ENCODE measurements at places on chromosomes 16 and 17.

DNA sequence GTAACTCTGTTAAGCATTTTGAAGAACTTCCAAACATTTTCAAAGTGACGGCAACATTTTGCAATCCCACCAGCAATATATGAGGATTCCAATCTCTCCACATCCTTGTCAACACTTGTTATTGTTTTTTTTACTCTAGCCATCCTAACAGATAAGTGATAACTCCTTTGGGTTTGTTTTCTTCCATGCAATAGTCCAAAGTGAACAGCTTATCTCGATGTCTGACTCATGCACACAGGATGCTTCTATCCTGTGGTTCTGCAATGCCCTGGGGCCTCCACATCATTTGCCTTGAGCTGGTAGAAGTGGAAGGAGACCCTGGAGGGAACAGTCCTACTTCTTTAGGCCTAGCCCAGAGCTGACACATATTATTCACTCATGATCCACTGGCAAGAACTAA is 13.0 kb downstream of the TLE7 start:
- no peak for DNase-seq

- peak; percentile 75 for DNase-seq
These were observed 32.8 kb upstream of the NUDT16L1 start for GRCh38 chr16:4660454-4661007.

DNA sequence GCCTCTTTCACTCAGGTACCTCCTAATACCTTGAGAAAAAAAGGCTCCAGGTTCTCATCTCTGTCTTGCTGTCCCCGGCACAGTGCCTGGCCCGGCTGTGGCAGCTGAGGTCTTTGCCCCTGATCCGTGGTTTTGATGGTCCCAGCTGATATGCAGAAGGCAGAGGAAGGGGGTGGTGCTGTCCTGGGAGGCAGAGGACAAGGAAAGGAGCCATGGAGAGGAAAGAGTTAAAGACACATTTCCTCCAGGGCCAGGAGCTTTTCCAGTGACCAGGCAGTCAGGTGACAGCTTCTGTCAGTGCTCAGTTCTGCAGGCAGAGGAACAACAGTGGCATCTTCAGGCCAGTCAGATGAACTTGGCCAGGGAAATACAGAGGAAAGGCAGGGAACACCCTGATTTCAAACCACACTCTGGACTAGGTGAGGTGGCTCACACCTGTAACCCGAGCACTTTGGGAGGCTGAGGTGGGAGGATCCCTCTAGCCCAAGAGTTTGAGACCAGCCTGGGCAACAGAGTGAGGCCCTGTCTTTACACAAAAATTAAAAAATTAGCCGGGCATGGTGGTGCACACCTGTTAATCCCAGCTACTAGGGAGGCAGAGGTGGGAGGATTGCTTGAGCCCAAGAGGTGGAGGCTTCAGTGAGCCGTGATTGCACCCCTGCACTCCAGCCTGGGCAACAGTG is 3.3 kb upstream of the COG1 start:
- DNase-seq, result no peak

GRCh38 chr16:18050777-18051176 is 285.8 kb downstream of the NPIPA8 start:
- no peak for DNase-seq

GRCh38 chr16:4800290-4801041 is 2.0 kb downstream of the ROGDI start:
- no peak for DNase-seq

DNA sequence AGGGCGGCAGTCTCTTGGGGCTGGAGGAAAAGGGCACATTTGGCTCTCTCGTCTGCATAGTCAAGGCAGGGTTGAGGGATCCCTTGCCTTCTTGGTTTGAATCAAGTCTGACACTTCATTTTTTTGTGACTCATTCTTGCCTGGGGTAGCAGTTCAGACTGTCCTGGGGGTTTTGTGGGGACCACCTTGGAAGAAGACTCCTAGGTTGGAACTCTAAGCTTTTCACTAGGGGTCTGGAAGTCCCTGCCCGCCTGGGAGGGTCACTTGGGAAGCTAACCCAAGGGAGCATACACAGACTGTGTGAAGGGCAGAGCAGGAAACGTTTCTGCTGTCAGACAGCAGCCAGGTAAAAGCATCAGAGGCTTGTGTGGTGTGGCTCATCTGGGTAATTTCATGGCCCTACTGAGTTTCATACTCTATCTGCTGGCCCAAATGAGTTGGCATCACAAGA is 11.3 kb downstream of the YPEL2 start:
- no peak for DNase-seq

- DNase-seq, result no peak
These were observed 13.9 kb downstream of the CDH5 start for GRCh38 chr16:66380421-66380820.

- DNase-seq, result no peak
These were observed 53.1 kb upstream of the ENPP7 start for GRCh38 chr17:79677646-79678045.

- no peak for DNase-seq
These were observed 16.7 kb downstream of the C17orf67 start for GRCh38 chr17:56817066-56817465.

GRCh38 chr17:1174263-1174880 is 5.4 kb downstream of the ABR start:
- no peak for DNase-seq

GRCh38 chr17:33924104-33924503 is 331.0 kb upstream of the CCL2 start:
- no peak for DNase-seq

DNA sequence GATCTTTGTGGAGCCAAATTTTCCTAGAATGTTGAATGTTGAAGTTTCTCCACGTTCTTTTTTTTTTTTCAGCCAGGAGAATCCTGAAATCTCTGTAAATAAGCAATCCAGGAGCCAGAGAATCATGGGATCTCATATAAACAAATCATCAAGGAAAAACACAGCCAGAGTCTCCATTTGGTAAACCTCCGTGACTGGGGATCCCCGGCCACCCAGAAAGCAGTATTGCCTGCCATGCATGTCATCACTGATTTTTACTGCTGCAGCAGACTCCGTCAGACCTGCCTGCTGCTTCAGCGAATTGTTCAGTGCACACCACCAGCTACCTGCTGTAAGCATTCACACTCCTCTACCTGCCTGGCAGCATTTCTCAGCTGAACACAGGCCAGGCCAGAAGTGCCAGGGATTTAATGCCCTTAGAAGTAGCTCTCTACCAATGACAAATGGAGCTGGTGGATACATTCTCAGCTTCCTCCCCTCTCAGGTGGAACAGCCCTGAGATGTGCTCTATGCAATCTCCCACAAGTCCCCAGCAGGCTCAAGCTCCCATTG is 158.6 kb downstream of the CYLD start:
- no peak for DNase-seq

GRCh38 chr16:66133643-66134338 is 232.7 kb upstream of the CDH5 start:
- DNase-seq, result no peak

DNA sequence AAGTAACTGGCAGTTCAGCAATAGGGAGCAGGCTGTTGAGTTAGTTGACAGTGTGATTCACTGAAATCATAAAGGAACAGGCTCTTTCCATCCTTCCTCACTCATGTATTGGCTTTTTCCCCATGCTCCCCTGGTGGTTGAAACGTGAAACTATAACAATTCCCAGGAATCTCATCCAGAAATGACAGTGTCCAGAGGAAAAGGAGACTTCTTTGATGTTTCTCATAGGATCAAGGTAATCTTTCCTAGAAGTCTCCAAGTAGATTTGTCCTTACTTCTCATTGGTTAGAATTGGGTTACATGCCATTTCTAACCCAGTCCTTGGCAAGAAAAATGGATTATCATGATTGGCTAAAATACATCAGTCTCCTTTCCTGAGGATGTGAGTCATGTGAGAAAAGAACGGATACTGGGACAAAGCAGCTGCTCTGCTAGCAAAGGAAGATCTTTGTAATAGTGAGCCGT is 14.4 kb downstream of the TTC19 start:
- no peak for DNase-seq

DNA sequence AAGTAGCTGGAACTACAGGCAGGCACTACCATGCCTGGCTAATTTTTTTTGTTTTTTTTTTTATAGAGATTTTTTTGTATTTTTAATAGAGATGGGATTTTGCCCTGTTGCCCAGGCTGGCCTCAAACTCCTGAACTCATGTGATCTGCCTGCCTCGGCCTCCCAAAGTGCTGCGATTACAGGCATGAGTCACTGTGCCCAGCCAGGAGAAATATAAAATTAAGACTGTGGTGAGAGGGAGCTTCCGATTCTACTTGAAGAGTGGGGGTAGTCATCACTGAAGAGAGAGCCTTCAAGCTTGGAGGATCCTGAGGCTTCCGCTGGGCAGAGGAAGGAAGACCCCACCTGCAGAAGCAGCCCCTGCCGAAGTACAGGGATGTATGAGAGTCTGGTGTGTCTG is 34.4 kb upstream of the RGS9 start:
- no peak for DNase-seq

DNA sequence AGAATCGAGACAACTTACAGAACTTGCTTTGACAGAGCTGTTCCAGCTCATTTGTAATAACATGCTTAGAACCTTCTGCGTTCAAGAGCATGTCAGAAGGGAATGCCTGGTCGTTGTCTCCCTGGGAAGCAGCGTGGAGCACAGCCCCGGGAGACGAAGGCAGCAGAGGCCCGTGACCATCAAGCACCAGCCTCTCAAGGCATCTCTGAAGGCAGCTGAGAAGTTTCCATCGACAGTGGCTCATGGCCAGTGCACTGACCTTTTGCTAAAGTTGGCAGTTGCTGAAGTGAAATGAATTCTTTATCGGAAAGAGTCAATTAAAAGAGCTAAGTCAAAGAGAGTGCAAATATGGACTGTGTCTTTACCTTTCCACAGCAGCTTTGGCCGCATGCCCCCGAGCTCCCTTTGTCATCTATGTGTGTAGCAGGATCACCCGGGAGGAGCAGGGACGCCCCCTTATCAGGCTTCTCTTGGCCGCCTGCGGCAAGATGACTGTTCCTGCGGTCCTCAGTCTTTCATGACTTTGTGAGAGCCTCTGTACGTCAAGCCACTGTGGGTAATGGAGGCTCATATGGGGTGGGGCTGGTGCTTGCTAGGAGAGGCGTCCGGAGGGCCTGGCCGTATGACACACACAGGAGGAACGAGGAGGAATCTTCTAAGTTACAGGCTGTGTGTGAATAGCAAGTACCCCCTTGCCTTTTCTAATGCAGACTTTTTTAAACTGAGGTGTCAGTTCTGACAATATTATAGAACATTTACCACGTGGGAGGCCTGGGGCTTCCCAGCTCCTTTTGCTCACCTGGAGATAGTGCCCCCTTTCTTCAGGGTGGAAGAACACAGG is 54.2 kb downstream of the LDHD start:
- DNase-seq, result no peak

- peak; percentile 74 for DNase-seq
These were observed 44.6 kb upstream of the LCMT1 start for GRCh38 chr16:25066747-25067631.

GRCh38 chr16:53865494-53865863 is 161.5 kb downstream of the FTO start:
- no peak for DNase-seq

DNA sequence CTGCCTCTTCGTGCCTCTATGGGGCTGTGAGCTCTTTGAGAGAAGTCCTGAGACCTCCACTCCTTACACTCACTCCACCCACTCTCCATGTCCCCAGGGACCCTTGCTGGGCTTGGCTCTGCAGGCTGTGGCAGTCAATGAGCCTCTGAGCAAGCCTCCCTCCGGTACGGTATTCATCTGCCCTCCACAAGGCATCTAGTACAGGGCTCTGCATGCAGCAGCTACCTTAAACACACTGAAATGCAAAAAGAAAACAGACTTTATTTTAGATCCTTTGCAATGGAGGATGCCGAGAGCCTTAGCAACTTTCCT is 38.9 kb upstream of the SMPD3 start:
- no peak for DNase-seq

DNA sequence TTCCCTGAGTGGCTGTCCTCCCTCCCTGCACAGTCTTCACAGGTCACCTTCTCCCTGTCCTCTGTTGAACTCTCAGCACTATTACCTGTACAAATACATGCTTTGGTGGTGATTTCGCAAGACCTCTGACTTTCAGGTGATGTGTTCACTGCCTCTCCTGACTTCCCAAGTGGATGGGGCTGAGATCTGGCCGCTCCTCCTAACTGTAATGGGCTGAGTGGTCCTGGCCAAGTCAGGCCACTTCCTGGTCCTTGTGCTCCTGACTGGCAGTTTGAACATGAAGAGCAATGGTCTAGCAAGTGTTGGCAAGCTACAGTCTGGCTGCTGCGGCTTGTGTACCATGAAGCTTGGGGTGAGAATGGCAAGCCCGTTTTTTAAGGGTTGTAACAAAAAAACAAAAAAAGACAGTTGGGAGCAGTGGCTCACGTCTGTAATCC is 11.7 kb upstream of the TMED6 start:
- no peak for DNase-seq

DNA sequence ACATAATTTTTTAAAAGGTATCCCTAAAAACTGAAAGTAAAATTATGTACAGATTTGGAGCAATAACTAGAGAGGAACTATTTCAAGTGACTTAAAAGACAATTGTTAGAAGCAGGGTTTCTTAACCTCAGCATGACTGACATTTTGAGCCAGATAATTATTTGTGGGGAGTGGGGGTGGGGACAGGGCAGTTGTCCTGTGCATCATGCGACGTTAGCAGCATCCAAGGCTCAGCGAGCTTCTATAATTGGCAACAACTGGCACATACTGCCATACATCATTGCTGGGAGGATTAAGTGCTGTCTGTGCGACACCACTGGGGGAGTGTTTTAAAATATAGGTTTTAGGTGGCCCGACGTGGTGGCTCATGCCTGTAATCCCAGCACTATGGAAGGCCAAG is 27.1 kb downstream of the GABARAPL2 start:
- DNase-seq, result no peak

DNA sequence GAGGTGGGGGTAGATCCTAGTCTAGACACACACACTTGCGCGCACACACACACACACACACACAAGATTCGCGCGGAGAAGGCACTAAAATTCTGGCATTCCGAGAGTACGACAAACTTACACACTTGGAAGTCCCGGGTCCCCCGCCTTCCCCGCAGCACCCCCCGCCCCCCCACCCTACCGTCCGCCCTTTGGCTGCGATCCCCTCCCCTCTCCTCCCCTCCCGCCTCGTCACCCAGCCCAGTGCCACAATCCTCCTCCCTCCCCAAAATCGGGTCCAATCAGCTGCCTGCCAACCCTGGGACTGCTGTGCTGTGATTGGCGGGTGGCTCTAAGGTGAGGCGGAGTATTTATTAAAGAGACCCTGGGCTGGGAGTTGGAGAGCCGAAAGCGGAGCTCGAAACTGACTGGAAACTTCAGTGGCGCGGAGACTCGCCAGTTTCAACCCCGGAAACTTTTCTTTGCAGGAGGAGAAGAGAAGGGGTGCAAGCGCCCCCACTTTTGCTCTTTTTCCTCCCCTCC is at the start of gene SOX9:
TSS of gene SOX9 (plus strand) at position 379 of the 522 bp plus-strand sequence. CDS start 372 bp downstream, outside the sequence.
- DNase-seq, result no peak

GRCh38 chr16:9966569-9967157 is 215.6 kb downstream of the GRIN2A start:
- no peak for DNase-seq

DNA sequence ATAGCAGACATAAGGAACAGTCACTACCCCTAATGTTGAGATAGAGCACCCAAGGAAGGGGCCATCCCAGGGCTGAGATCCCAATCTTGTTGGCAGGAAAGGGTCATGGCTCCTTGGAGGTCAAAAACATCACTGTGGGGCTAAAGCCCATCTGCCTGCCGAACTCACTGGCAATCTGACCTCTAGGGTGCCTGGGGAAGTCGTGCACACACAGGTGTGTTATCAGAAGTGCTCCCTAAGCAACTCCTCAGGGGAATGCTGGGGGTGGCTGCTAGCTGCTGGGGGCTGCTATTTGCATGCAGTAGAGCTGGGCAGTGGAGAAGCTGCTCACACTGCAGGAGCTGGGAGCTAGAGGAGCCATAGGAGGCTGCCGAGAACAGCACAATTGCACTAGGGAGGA is 47.5 kb upstream of the PHOSPHO1 start:
- DNase-seq, result no peak

- no peak for DNase-seq
These were observed 55.2 kb downstream of the EPN2 start for GRCh38 chr17:19292377-19292711.

All from stimulated activated CD8-positive, alpha-beta memory T cell treated with anti-CD3 and anti-CD28 coated beads, Interleukin-2, amount 100 ng/mL, for 48 hours (primary cell).